Endothelial cell (in vitro differentiated cells): ENCODE measurements at places on chromosomes 5 and 9.

DNA sequence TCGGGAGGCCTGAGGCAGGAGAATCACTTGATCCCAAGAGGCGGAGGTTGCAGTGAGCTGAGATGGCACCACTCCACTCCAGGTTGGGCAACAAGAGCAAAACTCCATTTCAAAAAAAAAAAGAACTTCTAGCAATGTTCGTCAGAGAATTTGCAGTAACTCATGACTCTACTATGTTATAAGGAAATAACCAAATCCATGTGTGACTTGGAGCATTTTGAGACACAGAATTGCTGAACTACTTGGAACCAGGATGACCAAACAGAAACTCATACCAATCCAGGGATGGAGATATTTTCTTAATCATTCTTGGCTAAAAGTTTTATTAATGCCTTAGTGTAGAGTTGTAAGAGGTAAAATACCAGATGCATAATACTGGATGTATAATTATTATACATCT lies 99.9 kb upstream of the BNC2 start:
- no peak overlapping the region for H3K27ac ChIP-seq
- peaks cover 3% of the 10 kb centered on the region for H3K36me3 ChIP-seq
- H3K27me3 ChIP-seq, result no peaks in the 10 kb centered on the region

DNA sequence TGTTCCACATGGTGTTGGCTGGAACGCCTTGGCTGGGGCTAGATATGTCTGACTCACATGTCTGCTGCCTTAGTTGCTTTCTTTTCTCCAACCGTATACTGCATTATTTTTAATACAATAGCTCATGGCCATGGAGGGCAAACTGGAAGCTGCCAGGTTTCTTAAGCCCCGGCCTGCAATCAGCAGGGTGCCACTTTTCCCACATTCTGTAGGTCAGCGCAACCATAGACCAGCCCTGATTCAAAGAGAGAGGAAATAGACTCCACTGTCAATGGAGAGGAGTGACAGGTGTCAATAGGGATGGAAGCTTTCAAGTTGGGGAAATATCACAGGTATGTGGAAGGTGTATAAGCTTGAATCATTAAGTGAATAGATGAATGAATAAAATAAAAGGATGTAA lies 60.5 kb downstream of the TARS1 start:
- peaks cover 2% of the 10 kb centered on the region for H3K4me1 ChIP-seq
- no peak for DNase-seq
- no peak overlapping the region for H3K27ac ChIP-seq
- no peaks in the 10 kb centered on the region for H3K36me3 ChIP-seq
- H3K27me3 ChIP-seq, result peaks cover 2% of the 10 kb centered on the region

GRCh38 chr5:97096191-97096590 lies 46.2 kb downstream of the LIX1 start:
- no peaks in the 10 kb centered on the region for H3K27me3 ChIP-seq
- no peaks in the 10 kb centered on the region for H3K36me3 ChIP-seq
- DNase-seq, result no peak

DNA sequence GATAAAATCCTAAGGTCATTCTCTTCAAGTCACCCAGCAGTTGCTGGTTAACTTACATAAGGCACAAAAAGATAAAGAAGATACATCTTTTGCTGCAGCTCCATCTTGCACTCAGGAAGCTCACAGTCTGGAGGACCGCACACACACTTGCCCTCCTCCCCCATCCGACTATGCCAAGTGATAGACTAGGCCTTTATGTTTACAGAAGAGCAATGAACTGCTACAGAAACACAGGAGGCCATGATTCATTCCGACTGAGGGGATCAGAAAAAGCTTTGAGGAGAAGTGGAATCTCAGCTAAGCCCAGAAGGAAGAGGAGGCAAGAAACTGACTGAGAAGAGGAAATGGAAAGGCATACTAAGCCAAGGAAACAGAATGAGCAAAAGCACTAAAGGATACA lies 17.4 kb downstream of the NRG2 start:
- no peak overlapping the region for H3K4me3 ChIP-seq
- H3K36me3 ChIP-seq, result no peaks in the 10 kb centered on the region
- H3K4me1 ChIP-seq, result peaks cover 5% of the 10 kb centered on the region
- no peaks in the 10 kb centered on the region for H3K27me3 ChIP-seq
- DNase-seq, result no peak

DNA sequence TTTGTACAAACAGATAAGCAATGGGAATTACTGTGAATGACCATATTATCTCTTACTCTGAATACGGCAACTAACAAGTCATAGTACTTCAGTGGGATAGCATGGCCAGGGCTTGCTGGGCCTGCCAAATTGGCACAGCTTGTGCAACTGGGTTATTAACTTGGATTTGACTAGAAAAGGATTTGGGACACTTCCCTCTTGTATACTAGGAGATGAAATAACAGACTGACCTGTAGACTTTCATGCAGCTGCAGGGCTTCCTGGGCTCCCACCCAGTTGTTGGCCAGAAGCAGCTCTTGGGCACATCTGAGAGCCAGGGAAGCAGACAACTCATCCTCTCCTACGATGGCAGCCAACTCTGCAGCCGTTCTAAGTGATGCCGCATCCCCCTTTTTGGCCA lies 39.8 kb downstream of the CNOT8 start:
- peaks cover 28% of the 10 kb centered on the region for H3K36me3 ChIP-seq
- DNase-seq, result no peak
- peaks cover 13% of the 10 kb centered on the region for H3K4me1 ChIP-seq
- H3K27me3 ChIP-seq, result no peaks in the 10 kb centered on the region
- no peak overlapping the region for H3K27ac ChIP-seq
- H3K4me3 ChIP-seq, result no peak overlapping the region

- H3K4me1 ChIP-seq, result peaks cover 2% of the 10 kb centered on the region
- H3K36me3 ChIP-seq, result no peaks in the 10 kb centered on the region
- H3K27me3 ChIP-seq, result peaks cover 4% of the 10 kb centered on the region
- H3K4me3 ChIP-seq, result no peak overlapping the region
- no peak overlapping the region for H3K27ac ChIP-seq
Observed at GRCh38 chr9:92794426-92794825, 29.8 kb upstream of the BICD2 start.

- peaks cover 1% of the 10 kb centered on the region for H3K27me3 ChIP-seq
- H3K36me3 ChIP-seq, result peaks cover 3% of the 10 kb centered on the region
- H3K4me3 ChIP-seq, result no peak overlapping the region
- peaks cover 3% of the 10 kb centered on the region for H3K4me1 ChIP-seq
- no peak for DNase-seq
Observed at GRCh38 chr5:142036918-142037317, 24.1 kb upstream of the GNPDA1 start.

DNA sequence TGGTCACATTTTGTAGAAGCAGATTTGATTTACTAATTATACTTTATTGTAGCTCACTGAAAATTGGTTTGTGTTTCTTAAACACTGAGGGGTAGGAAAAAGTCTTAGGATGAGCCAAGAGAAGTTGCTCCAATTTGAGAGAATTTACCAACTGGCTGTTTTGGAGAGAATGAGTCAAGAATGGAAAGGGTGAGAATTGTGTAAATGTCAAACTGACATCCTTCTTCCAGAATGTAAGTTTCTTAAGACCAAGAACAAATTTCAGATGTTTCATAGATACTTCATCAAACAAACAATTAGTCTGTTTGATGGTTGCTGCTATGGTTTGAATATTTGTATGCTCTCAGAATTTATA lies 106.2 kb upstream of the TXNDC8 start:
- peaks cover 6% of the 10 kb centered on the region for H3K36me3 ChIP-seq
- H3K27me3 ChIP-seq, result no peaks in the 10 kb centered on the region
- no peak overlapping the region for H3K27ac ChIP-seq
- no peaks in the 10 kb centered on the region for H3K4me1 ChIP-seq
- H3K4me3 ChIP-seq, result no peak overlapping the region
